ENCODE measurements at places on chromosomes 13 and 19.

GRCh38 chr13:97798836-97799235, 154.6 kb upstream of the IPO5 start:
- DNase-seq, result peak; percentile 5

- DNase-seq, result no peak
Observed at GRCh38 chr19:42421591-42422031, 5.6 kb downstream of the LIPE start.

- DNase-seq, result no peak
Observed at GRCh38 chr19:50639121-50640112, at the start of gene SYT3. SYT3 (minus strand) TSS chr19:50639881; CDS start chr19:50637411, 2,470 bp downstream.

DNA sequence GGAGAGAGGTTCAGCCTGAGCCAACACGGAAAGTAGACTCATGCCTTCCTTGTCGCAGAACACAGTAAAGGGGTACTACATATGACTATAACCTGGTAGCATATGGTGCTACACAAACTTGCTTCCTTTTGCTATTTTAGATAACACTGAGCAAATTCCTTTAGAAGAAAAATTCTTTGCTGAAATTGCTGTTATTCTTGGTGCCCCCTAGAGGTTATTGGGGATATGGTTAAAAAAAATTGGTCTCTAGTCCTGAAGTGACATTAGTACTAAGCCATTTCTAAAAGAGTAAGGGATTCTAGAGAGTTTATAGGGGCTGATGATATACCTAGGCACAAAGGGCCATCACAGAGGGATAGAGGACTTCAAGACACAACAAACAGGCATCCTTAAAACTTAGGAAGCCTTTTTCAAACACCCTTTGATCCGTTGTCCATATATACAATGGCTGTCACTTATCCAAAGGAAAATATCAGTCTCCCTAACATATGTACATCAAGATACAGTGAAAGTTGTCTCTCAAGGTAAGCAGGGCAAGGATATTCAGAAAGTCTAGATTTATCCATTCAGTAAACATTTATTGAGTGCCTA, 13.9 kb upstream of the HS6ST3 start:
- no peak for DNase-seq

- DNase-seq, result no peak
Observed at GRCh38 chr19:46954502-46954992, 65.1 kb upstream of the NPAS1 start.

GRCh38 chr13:31767175-31767900, 28.0 kb downstream of the RXFP2 start:
- DNase-seq, result peak; percentile 93

DNA sequence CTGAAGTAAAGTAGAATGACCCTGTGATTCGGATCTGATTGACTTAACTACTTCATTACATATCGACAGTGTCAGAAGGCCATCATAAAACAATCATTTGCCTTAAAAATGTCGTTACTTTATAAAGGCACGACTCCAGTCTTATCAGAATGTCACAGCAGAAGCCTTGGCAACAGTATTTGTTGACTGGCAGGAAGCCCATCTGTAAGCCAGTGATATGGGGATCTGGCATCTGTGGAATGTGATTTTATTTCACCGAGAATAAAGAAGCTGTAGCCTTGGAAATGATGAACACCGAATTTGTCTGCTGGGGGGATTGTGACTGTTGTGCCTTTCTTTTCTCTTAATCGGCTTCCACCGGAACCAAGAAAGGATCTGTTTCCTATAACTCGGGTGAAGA, 362.5 kb downstream of the TDRD3 start:
- no peak for DNase-seq

GRCh38 chr13:79973533-79973963, 367.4 kb downstream of the SPRY2 start:
- DNase-seq, result no peak

DNA sequence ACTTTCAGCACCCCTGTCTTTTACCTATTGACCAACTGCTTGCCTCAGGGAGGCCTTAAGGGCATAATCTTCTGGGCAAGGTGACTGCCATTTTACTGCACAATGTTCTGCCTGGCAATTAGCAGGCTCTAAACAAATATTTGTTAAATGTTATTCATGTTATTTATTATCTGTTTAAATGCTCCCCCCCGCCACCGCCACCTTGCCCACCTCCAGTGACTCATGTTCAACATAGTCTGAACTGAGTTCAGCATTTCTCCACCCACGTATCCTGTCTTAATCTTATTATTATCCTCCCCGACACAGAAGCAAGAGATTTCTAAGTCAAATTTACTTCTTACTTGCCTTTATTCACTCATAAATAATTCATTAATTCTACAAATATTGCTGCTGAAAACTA, 144.8 kb downstream of the LIG4 start:
- DNase-seq, result no peak

- no peak for DNase-seq
Observed at GRCh38 chr13:45541806-45542205, 73.7 kb downstream of the ERICH6B start.

DNA sequence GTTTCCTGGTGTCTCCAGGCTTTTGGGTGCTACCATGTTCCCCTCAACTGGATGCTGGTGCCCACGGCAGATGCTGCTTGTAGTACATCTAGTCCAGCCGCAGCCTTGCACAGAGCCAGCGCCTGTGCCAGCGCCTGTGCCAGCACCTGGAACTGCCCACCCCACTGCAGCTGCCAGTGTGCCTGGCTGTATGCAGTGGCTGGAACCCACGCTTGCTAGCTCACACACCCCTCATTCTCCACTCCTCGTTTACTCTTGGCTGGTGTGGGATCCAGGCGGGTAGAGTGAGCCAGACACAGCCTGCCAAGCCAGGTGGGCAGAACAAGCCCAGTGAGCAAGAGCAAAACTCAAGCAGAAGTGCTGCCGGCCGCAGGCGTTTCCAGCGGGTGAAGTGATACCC, 428.6 kb downstream of the SLITRK1 start:
- DNase-seq, result no peak

DNA sequence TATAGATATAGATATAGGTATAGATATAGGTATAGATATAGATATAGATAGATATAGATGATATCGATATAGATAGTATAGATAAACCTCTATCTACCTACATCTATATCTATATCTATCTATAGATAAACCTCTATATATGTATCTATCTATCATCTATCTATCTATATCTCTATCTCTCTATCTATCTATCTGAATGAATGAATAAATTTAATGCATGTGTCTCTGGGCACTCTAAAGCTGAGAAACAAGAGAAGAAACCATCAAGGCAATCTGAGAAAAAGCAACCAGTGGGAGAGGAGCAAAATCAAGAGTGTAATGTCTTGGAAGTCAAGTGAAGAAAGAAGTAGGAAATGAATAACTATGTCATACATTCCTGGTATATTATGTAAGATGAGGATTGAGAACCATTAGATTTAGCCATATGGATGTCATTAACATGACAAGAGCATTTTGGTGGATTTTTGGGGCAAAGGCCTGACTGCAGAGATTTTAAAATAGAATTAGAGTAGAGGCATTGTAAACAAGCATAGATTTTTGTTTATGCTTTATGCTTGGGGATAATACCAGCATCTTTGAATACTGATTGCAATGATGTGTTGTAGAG, 1262.7 kb upstream of the MIR17HG start:
- DNase-seq, result peak; percentile 37

GRCh38 chr19:2059422-2060201, 8.6 kb upstream of the MKNK2 start:
- peak; percentile 17 for DNase-seq

GRCh38 chr19:50490991-50491472, 14.4 kb upstream of the GARIN5A start:
- DNase-seq, result no peak

GRCh38 chr19:2548966-2549365, 73.0 kb downstream of the GADD45B start:
- no peak for DNase-seq

DNA sequence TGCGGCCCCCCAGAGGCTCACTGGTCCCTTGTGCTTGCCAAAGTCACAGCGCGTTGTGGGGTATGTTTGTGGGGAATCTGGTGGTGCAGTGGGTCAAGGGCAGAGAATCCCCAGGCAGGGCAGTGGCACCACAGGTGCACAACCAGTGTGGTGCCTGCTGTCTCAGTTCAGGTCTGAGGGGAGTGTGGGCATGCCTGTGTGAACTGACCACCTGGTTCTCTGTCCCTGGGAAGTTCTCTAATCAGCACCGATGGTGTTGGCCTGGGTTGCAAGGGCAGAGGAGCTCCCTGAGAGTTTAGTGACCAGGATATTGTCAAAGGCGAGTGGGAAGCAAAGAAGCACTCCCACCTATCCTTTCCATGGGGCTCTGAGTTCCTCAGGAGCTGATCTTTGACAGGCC, 37.7 kb downstream of the ACSBG2 start:
- no peak for DNase-seq

DNA sequence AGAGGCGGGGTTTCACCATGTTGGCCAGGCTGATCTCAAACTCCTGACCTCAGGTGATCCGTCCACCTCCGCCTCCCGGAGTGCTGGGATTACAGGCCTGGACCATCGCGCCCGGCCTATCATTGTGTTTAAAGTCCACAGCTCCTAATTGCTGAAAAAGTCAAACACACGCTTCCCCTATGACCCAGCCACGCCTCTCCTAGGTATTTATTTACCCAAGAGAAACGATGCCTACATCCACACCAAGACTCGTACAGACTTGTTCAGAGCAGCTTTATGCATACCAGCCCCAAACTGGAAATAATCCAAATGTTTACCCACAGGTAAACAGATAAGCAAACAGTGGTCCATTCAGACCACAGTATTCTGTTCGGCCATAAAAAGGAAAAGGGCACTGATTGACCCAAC, 15.1 kb downstream of the ZNRF4 start:
- DNase-seq, result no peak

- peak; percentile 92 for DNase-seq
Observed at GRCh38 chr13:39773833-39774232, 118.4 kb downstream of the COG6 start.

DNA sequence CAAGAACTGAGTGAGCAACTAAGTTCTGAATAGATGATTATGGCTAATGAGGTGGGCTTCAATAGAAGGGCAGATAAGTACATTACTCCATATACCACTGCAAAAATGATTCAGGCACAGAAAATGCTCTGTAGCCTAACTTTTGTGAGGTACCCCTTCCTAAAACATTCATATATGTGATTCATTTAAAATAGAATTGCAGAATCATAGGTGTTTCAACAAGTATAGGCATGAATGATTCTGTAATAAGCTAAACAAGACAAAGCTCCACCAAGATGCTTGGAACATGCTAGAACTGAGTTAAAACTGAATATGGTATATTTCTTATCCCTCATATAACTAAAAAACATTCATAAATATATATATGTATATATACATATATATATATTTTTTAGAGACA, 12.1 kb downstream of the KBTBD7 start:
- no peak for DNase-seq

GRCh38 chr19:15252398-15253018, 20.3 kb upstream of the EPHX3 start:
- peak; percentile 46 for DNase-seq

DNA sequence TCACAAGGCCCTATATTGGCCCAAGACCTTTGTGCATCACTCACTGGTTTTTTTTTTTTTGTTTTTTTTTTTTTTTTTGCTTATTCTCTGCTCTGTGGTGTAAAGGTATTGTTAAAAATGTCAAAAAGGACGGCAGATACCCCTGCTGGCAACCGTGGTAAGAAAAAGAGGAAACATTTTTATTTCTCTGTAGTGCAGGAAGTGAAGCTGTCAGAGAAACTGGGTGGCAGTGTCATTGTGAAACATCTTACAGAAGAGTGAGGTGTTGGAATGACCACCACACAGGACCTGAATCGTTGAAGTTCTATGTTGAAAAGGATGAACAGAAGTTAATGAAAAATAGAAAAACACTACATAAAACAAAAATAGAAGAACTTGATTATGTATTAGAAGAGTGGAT, 346.4 kb downstream of the FGF9 start:
- no peak for DNase-seq

- DNase-seq, result no peak
Observed at GRCh38 chr13:23969647-23970046, 72.3 kb upstream of the C1QTNF9B start.

- no peak for DNase-seq
Observed at GRCh38 chr13:53240401-53241025, 211.9 kb downstream of the OLFM4 start.

DNA sequence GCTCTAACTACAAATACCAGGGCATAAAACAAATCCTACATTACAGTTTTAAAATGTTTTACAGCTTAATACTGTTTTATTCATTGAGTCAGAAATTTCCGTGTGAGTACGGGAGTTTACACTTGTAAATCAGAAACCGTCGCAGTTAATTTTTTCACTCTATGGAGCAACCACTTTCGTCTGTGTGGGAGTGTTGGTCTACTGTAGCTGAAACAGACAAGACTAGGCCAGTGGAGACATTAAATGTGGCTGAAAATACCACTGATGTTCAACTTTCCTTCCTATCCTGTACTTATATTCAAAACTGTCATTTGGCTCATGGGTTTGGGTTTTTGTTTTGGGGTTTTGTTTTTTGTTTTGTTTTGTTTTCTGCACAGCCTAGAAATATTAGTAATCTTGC, 268.7 kb downstream of the DCT start:
- DNase-seq, result no peak

DNA sequence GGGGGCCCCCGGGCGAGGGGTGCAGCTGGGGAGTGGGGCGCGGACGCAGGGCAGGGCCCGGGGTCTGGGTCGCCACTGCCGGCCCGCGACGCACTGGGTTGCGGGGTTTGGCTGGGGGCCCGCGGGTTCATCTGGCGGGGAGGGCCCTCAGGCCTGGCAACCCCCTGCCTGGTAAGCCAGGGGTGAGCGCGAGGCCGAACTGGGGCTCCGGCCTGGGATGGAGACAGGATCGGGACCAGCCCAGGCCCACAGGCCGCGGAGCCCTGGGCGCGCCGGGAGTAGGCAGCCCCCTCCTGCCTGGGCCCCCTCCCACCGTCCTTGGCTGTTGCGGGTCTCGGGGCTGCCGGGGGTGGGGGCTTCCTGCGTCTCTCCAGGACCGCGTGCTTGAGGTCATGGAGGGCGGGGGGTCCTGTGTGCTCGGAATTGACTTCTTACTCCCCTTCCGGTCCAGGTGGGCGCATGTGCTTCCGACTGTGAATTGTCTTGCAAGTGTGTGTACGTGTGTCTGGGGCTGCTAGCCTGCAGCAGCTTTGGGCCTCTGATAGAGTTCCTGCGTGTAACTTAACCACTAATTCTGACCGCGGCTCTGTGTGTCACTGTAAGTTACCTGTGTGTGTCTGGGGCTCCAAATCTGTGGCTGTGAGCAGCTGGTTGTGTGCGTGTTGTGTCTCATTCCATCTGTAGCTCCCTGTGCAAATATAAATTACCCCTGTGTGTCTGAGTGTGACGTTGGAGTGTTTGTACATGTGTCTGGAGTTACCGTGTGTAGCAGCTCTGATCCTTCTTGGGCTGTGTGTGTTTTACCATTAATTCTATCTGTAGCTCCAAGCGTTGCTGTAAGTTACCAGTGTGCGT, 751 bp downstream of the GRAMD1A start:
- DNase-seq, result peak; percentile 7

DNA sequence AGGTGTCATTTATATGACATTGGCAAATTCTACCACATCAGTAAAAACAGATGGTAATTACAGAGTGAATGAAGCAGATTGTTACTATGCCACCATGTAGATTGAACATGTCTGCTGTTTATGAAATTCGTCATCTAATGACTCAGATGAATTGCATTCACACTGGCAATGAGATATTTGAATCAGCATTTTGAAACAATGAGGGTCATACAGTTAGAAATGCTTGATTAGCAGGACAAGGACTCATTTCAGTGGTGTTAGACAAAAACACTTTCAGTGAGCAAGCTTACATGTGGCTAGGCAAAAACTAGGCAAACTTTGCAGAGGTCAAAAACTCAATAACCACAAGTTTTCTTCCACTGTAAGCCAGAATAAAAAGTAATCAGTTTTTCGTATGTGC, 1165.0 kb downstream of the SLITRK1 start:
- DNase-seq, result peak; percentile 84

Data from HCEC 1CT (cell line).